ENCODE measurements at places on chromosomes 6 and 20.

GRCh38 chr6:134328138-134328537 lies 10.2 kb upstream of the SGK1 start:
- H3K27me3 ChIP-seq, result no peaks in the 10 kb centered on the region
- H3K4me1 ChIP-seq, result no peaks in the 10 kb centered on the region
- H3K36me3 ChIP-seq, result no peaks in the 10 kb centered on the region
- no peak for DNase-seq
- no peak overlapping the region for H3K27ac ChIP-seq
- H3K4me3 ChIP-seq, result no peak overlapping the region

DNA sequence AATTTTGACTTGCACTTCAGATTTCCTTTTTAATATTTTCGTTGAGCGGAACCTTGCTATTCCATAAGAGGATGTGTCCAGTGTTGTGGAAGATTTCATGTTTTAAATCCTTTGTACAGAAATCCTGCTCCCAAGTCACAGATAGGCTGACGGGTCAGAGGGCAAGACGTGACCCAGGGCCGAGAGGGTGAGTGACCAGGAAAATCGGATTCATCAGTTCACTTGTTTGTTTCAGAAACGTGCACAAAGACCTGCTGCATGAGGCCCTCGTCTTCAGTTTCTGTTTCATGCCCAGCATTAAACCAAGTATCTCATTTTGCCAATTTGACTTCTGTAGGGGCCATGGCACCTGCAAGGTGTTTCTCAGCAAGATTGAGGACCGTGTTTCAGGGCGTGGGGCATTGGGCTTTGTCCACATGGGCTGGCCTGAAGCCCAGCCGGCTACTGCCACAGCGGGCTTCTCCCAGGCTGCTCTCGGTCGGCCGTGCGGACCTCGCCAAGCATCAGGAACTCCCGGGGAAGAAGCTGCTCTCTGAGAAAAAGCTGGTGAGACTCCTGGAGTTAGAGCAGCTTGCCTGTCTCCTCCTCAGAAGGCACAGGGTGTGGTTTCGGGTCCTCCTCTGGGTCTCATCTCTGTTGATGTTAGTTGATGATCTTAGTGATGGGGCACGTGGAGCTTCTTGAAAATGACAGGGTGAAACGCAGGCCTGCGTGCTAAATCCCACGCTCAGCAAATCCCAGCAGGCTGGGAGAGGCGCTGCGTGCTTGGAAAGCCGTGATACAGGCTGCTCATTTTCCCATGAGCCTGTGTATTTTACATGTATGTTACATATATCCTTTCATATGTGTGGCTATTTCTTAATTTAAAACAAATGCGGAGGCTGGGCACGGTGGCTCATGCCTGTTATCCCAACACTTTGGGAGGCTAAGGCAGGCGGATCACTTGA lies 10.5 kb downstream of the MTG2 start:
- H3K36me3 ChIP-seq, result peaks cover under 1% of the 10 kb centered on the region
- DNase-seq, result no peak
- H3K4me3 ChIP-seq, result no peak overlapping the region
- no peaks in the 10 kb centered on the region for H3K27me3 ChIP-seq

- no peak overlapping the region for H3K27ac ChIP-seq
- H3K36me3 ChIP-seq, result no peaks in the 10 kb centered on the region
- H3K4me3 ChIP-seq, result no peak overlapping the region
- no peaks in the 10 kb centered on the region for H3K4me1 ChIP-seq
These were observed 162.2 kb downstream of the BCAS1 start for GRCh38 chr20:53907968-53908751.

DNA sequence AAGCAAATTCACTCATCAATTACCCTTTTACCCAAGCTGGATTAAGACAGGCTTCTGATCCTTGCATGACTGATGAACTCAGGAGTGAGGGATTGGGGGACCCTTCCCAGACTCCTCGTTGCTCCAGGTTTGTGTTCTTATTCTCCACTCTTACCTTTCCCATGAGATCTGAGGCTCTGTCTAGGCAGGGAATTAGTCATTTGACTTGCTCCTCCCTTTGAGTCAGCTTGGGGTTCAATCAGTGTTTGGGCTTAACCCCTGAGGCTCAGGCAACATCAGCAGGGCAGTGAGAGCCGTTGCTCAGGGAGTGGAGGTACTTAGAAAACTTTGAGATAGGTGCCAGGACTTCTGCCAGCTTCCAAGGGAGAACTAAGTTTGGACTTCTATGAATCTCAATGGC lies 20.7 kb upstream of the TOX2 start:
- H3K27me3 ChIP-seq, result no peaks in the 10 kb centered on the region
- H3K27ac ChIP-seq, result no peak overlapping the region
- no peak for DNase-seq
- no peaks in the 10 kb centered on the region for H3K4me1 ChIP-seq

- no peak for DNase-seq
- no peaks in the 10 kb centered on the region for H3K27me3 ChIP-seq
- no peaks in the 10 kb centered on the region for H3K4me1 ChIP-seq
These were observed 237.0 kb downstream of the BCKDHB start for GRCh38 chr6:80343511-80343910.

DNA sequence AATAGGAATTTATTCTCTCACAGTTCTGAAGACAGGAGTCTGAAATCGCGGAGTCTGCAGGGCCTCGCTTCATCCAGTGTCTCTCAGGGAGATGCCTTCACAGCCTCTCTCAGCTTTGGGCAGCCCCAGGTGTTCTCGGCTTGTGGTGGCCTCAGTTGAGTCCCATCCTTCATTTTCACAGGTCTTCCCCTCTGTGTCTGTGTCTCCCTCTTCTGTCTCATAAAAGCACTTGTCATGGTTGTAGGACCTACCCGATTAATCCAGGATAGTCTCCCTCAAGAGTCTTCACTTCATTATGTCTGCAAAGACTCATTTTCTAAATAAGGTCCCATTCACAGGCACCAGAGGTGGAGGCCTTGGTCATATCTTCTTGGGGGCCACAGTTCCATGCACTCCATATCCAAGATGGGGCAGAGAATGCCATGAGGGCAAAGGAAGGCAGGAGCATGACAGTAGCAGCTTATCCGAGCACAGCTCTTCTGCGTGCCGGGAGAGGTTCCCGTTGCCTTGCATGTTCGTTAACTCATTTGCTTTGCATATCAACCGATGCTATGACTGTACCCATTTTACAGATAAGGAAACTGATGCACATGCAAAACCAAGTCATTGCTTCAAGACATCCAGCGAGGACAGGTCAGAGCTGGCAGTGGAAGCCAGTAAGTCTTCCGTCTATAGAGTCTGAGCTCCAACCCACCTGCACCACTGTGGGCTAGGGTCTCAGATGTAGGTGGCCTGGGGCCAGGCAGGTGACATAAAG lies 363.8 kb upstream of the SULF2 start:
- H3K4me3 ChIP-seq, result no peak overlapping the region
- no peaks in the 10 kb centered on the region for H3K27me3 ChIP-seq
- no peak overlapping the region for H3K27ac ChIP-seq

DNA sequence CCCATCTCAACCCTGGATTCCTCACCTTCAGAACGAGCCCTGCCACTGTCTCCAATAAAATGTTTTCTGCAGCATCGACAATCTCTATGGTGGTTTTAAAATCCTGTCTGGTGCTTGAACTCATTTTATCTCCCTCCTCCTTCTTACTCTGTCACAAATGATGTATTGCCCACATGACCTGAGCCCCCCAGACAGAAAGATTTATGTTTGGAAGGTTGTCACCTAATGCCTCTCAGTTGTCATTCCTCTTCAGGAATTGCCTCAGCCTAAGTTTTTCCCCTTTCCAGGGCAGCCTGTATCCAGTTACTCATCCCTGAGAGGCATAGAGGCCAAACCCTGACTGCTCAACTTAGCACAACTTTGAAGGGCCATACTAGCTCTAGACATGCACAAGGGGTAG lies 9.2 kb downstream of the GPX5 start:
- H3K4me3 ChIP-seq, result no peak overlapping the region
- H3K27ac ChIP-seq, result no peak overlapping the region
- DNase-seq, result no peak
- H3K27me3 ChIP-seq, result no peaks in the 10 kb centered on the region
- no peaks in the 10 kb centered on the region for H3K36me3 ChIP-seq
- no peaks in the 10 kb centered on the region for H3K4me1 ChIP-seq

GRCh38 chr20:63014287-63014686 lies 7.5 kb upstream of the BHLHE23 start:
- DNase-seq, result no peak
- no peak overlapping the region for H3K4me3 ChIP-seq
- H3K27ac ChIP-seq, result no peak overlapping the region
- peaks cover 7% of the 10 kb centered on the region for H3K4me1 ChIP-seq

- no peaks in the 10 kb centered on the region for H3K27me3 ChIP-seq
- DNase-seq, result no peak
- peaks cover 2% of the 10 kb centered on the region for H3K4me1 ChIP-seq
These were observed 77.2 kb downstream of the UNC5CL start for GRCh38 chr6:40961831-40962230.

- no peaks in the 10 kb centered on the region for H3K27me3 ChIP-seq
- DNase-seq, result no peak
- H3K4me1 ChIP-seq, result no peaks in the 10 kb centered on the region
- H3K4me3 ChIP-seq, result no peak overlapping the region
These were observed 50.0 kb upstream of the ESR1 start for GRCh38 chr6:151757506-151757955.

DNA sequence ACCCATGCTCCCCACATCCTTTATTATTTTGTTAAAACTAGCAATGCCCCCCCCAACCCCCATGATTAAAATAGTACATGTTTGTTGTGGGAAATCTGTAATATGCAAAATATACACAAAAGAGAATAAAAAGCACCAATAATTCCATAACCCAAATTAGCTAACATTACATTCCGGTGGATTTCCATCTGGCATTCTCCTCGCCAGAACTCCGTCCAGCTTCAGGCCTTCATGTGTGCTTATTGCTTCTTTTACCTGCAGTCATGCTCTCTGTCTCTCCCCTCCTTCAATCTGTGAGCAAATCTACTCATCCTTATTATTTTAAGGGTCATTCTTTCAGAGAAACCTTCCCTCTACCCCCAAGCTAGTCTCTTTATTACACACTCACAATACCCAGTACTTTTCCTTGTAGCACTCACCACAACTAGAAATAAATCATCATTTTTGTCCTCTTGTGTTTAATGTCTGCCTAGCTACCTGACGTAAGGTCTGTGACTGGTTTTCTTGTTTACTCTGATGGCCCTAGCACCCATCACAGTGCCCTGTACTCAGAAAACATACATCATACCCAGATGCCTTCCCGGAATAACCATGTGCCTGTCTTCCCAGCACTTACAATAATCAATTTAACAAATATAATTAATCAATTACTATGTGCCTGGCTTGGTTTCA lies 25.6 kb upstream of the IER3 start:
- H3K36me3 ChIP-seq, result no peaks in the 10 kb centered on the region
- peaks cover 6% of the 10 kb centered on the region for H3K4me1 ChIP-seq
- no peak for DNase-seq

DNA sequence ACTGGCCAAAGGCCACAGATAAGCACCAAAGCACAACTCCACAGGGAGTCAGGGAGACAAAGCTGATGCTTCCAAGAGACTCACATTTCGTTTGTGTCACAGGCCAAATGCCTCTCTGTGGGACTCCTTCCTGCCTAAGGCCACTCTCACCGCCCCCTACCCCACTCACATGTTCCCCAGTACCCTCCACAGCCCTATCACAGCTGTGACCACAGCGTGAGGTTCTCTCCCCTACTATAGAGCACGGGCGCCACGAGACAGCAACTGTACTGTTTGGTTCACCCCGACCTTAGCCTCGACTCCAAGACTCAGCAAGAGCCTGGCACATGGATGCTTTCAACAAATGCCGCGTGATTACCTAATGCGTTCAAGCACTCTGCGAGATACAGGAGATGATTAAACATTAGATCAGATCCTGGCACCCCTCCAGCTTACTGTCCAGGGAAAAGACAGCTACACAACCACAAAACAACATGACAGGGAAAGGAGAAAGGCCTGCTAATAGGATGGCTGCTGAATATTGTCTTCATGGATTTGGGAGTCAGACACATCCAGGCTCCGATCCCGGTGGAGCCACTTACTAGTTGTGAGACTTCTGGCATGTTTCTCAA lies 105.5 kb downstream of the AGPAT4 start:
- no peak overlapping the region for H3K27ac ChIP-seq
- H3K4me3 ChIP-seq, result no peak overlapping the region
- no peaks in the 10 kb centered on the region for H3K27me3 ChIP-seq

DNA sequence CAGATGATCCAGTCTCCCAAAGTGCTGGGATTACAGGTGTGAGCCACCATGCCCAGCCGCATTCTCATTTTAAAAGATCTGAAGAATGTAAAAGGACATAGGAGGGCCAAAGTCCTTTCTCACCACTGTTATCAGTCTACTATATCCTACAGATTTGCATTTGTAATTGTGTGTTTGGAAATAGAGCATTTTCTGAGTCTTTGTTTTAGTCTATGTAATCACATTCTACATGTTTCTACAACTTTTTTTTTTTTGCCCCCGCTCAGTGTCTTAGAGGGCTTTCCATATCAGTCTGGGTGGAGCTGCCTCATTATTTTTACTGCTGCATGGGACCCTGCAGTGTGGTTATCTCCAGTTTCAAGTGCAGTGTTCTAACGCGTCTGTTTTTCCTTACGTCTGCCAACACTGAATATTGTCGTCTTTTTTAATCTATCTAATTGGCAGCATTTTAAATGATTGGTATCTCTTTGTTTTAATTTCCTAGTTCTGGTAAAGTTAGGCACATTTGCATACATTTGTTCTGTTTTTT lies 7.8 kb downstream of the CUL9 start:
- no peak overlapping the region for H3K4me3 ChIP-seq
- H3K4me1 ChIP-seq, result 0 out of 2 replicates have a peak, but pooled peaks cover 2% of the 10 kb centered on the region
- no peaks in the 10 kb centered on the region for H3K27me3 ChIP-seq
- peaks cover 2% of the 10 kb centered on the region for H3K36me3 ChIP-seq
- no peak for DNase-seq
- H3K27ac ChIP-seq, result no peak overlapping the region

DNA sequence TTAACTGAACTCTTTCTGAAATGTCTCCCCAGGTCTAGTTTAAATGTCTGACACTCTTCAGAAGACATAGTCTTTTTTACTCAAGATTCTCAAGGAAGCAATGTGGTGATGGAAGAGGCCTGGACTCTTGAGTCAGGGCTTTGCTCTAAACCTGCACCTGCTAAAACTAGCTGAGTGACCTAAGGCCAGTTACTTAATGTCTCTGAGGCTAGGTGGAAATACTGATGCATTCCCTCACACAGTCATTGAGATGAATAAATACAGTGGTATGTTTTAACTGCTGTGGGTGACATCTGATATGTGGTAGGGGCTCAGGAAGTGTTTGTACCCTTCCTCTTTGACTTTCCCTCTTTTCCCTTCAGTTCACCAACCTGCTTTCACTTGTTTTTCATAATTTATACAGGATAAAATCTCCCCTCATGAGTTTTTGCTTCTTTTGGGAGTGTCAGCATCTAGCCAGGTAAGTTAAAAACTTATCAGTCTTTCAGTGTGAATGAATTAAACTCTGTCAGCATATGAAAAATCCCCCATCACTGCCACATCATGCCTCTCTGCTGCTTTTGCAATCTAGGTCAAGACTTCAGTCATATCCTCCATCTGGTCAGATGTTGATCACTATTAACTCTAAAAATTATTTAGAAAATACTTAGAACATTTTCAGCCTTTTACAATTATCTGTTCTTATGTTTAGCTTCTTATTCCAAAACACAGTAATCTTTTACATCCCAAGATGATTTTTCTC lies 178.7 kb upstream of the TNFAIP3 start:
- H3K4me3 ChIP-seq, result no peak overlapping the region
- H3K27me3 ChIP-seq, result no peaks in the 10 kb centered on the region
- H3K4me1 ChIP-seq, result no peaks in the 10 kb centered on the region
- no peak for DNase-seq
- no peaks in the 10 kb centered on the region for H3K36me3 ChIP-seq

Measured in iPS DF 6.9 (cell line).